ENCODE measurements at places on chromosomes 5 and 9.

GRCh38 chr5:158724521-158725188 is 375.1 kb downstream of the EBF1 start:
- no peak for DNase-seq

GRCh38 chr5:138955013-138955660 is 80.0 kb upstream of the LRRTM2 start:
- DNase-seq = no peak

DNA sequence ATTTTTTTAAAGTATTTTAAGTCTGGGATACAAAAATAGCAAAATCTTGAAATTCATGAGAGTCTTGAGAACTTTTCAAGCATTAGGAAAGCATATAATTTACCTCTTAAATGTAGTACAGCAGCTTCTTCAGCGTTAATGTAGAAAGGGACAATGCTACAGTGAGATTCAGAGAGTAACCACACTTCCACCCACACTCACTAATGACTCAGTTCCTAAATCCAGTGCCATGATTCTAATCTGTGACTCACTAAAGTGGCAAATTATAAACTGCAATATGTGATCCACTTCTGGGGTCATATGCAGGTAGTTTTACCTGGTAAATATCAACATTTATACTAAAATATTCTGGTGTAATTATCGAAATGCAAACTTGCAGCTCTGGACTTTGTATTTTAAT is 434.5 kb upstream of the TUSC1 start:
- DNase-seq = no peak

- no peak for DNase-seq
Observed at GRCh38 chr5:143437666-143438273, 34.3 kb upstream of the NR3C1 start.

- no peak for DNase-seq
Observed at GRCh38 chr9:83209188-83209731, 146.3 kb upstream of the RASEF start.

GRCh38 chr9:137241490-137242268 is 592 bp downstream of the TUBB4B start:
- DNase-seq = peak; percentile 40

DNA sequence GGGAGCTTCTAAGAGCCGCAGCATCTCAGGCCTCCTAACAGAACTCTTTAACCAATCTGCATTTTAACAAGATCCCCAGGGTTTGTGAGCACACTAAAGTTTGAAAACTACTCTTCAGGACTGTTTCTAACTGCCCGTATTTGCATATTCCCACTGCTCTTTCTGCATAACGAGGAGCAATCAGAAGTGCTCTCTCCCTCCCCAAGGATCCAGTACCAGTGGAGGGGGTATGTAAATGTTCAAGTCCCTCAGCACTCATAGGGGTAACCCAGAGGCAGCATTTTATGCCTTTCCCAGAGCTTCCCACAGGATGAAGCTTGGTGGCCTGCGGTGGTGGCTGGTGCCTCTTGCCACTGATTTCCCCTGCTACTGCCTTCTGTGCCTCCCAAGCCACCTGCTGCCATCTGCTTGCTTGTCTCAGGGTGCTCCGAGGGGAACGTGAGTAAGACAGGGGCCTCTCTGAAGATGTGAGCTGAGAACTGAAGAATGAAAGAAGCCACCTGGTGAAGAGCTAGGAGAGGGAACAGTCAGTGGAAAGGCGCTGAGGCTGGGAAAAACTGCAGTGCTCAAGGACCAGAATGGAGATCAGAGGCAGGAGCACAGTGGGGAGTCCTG is 30.0 kb upstream of the PPP1R2B start:
- DNase-seq = no peak

DNA sequence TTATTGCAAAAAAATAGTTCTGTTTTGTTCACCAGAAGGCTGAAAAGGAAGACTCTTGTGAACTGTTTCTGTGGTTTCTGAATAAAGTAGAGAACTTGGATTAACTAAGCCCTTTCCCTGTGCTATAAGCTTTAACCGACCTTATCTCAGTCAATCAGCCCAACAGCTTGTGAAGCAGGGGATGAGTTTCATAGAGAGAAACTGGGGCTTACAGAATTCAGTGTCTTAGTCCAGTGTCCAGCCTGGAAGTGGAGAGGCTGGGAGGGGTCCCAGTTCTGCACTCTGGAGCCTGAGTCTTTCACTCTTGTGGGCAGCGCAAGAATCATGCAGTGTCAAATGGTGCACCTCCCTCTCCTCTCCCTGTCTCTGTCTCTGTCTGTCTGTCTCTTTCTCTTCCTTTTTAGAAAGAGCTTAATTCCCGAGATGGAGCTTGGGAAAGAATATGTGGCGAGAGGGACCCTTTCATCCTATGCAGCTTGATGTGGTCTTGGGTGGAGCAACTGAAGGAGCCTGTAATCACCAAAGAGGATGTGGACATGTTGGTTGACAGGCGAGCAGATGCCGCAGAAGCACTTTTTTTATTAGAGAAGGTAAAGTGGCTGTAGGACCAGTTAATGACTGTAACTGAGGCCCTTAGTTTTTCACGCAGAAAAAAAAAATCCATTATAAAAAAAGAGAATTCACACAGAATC is 17.0 kb downstream of the PTPDC1 start:
- DNase-seq = no peak

DNA sequence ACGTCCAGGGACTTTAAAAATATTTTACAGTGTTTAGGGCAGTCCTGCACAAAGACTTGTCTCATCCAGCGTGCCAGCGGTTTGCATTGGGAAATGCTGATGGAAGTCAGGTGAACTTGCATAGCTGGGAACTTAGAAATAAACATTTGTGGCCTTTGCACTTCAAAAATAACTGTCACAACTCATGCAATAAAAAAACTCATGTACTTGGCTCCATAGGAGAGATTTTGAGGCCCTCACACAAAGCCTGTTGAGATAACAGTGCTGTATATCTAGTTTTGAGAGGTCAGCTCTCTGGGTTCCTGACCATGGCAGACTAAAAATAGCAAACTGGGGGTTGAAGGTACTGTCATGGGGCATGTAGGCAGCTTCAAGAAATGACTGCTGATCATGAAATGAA is 5.5 kb downstream of the COMMD10 start:
- no peak for DNase-seq

- no peak for DNase-seq
Observed at GRCh38 chr5:30933599-30933998, 259.9 kb upstream of the CDH6 start.

GRCh38 chr9:35795695-35796094 is 4.3 kb downstream of the NPR2 start:
- no peak for DNase-seq

GRCh38 chr5:11027660-11028059 is 266.6 kb upstream of the DAP start:
- no peak for DNase-seq

DNA sequence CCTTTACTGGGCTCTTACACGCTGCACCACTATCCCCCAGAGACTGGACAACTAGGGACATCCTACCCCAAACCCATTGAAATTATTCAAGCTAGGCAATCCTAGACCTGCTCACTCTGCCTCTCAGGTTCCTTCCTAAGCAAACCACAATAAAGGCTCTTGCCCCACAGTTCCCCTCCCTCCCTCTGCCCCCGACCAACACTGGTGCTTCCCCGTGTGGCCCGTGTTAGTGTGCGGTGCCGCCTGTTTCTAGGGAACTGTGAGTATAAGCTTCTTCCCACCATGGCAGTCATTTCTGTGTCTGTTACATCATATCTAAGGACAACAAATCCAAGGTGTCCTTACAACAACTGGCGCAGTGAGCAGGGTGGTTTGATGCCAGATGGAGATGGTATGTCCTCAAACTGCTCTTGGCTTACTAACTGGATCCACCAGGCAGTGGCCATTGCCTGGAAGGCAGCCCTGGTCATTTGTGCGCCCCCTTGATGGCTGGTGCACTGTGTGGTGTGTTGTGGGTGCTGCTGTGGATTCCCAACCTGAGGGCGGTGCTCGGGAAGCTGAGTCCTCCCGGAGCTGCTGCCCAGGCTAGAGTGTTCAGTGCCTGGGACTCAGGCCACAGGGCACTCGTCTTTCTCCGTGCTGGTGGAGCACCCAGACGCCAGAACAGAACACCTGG is 8.4 kb upstream of the MXD3 start:
- DNase-seq = no peak

- DNase-seq = no peak
Observed at GRCh38 chr5:38692346-38692745, 135.9 kb upstream of the LIFR start.

DNA sequence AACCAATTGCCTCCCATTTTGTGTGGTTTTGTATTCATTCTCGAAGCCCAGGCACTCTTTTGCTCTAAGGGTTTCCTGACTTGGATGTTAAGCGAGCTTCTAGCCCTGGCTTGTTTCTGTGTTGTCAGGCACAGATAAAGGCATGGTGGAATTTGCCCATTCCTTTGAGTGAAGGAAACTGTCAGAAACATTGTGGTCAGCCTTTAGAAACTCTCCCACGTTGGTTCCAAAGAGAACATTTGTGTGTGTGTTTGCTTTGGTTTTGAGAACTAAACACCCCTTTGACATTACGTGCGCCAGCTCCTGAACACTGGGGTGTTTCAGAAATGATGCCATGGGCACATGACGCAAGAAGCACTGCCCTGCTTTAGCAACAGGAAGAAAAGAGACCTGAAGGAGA is 320.9 kb downstream of the NTRK2 start:
- DNase-seq = no peak

DNA sequence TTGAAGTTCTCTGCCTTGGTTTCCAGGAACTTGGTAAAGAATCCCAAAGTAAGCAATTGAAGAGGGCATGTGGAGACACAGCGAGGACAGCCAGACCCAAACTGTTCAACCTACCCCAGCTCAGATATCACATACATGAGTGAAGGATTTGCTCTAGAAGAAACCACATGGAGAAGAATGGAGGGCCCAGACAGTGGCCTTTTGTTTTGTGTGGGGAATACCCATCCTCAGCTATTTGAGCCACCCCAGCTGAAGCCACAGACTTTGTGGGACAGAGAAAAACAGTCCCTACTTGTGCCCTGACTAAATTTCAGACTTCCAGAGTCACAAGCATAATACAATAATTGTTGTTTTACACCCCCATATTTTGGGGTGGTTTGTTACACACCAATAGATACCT is 387.1 kb downstream of the ZSWIM6 start:
- no peak for DNase-seq

DNA sequence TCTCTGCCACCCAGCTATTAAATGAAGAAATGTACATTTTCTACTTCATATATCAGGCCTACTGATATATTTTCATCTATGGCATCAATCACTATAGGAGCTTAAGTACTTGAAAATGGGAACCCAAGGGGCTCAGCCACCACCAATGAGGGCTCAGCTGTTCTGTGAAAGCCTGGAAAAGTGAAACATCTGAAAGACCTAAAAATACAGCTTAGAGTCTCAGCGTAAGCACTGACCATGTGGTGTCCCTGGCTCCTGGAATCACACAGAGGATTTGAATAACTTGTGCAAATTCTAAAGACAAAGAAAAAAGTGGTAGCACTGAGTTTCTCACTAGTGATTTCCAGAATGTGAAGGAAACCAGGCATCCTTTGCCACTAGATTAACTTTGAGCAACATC is 64.5 kb downstream of the PTPRD start:
- DNase-seq = no peak

DNA sequence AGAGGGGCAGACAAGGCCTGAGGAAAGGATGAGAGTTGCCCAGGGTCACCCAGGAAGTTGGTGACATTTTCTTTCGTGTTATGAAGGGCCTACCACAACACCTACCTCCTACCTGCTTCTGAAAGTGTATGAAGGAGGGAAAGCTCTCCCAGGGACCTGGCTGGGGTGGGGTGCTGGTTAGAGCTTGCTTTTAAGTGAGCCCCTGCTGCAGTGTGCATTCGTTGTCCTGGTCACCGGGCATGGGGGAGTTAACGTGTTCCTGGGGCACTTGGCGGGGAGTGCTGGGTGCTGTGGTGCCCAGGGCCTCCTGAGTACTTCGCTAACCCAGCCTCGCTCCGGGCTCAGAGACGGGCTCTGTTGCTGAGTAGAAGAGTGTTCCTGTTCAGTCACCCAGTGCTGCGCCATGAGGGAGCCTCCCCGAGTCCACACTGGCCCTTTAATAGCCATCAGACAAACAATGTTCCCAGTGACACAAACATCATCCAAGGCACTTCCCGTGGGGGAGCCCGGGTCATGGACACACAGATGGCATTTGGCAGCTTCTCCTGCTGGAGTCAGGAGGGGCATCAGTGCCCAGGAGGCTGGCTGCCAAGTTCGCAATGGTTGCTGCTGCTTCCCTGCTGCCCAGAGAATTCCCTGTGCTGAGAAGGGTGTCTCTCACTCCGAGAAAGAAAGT is 85.7 kb downstream of the AMBP start:
- DNase-seq = no peak
